Frontal cortex (tissue), 4 donors: ENCODE measurements at places on chromosomes 3 and 15. TPM values are rescaled to one million over a fixed set of nuclear protein-coding genes. Genes with fewer than 3 reads are reported as not detected.

The ALDH1A2 gene
- total RNA-seq: 3.3 TPM

The POPDC2 gene
- 0.82 TPM for total RNA-seq

The KNG1 gene
- total RNA-seq: not detected

The SLCO3A1 gene
- total RNA-seq: 9.8 TPM

The RUBCN gene
- 27.3 TPM for total RNA-seq

The CTXND1 gene
- total RNA-seq: 0.41 TPM

The CERS3 gene
- 0.41 TPM for total RNA-seq

The CCR1 gene
- 1.6 TPM for total RNA-seq

The PLS1 gene
- total RNA-seq: 2.4 TPM
